ENCODE measurements at places on chromosomes 13 and 19.
A peak's percentile ranks its signal among the peaks of the same experiment; 100 is the strongest.

DNA sequence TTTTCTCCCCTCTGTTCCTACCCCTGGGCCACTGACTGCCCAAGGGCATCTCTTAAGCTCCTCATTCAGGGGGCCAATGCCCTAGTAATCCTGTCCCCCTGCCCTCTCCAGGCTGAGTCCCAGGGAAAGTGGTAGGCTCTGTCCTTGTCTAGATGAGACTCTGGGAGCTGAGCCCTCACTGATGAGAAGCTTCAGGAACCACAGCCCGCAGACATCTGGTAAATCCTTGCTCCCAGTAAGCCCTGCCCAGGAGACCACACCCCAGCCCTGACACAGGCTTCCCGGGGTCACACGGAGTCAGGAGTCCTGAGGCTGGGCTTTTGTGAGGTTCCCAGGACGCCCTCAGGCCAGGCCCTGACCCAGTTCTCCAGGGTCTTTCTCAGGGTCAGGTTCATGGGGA is 1.9 kb downstream of the CEACAM4 start:
- peak; percentile 32 for DNase-seq

DNA sequence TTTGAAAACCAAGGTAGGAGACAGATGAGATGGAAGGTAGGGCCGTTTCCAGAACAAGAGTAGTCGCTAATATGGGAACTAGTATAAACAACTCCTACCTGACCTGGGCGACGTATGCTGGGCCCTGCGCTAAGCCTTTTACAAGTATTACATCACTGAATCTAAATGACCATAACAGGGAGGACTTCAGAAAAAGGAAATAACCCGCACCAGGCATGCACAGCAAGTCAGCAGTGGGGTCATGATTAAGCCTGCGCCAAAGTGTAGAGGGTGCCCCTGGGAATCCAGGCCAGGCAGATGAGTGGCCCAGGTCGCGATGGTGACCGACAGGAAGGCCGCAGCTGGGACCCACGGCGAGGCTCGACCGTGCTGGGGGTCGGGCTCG is 613 bp downstream of the ATP13A1 start:
- DNase-seq = no peak

GRCh38 chr13:51311231-51311630 is 28.3 kb upstream of the SERPINE3 start:
- DNase-seq = no peak

DNA sequence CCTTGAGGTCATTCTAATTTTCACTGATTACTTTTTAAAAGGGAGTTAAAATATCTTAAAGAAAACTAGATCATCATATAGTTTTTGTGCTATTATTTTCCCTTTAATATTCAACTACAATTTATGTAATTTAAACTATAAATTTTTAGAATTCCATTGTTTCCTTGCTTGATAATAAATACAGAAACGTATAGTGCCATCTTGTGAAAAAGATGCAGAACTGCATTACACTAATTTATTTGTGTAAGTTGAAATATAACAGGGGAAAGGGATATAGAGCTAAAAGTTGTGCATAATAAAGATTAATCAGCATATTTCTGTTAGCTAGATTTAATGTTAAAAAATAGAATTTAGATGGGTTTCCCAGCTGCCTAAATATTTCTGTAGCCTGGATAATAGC is 61.5 kb upstream of the TDRD3 start:
- DNase-seq = no peak

GRCh38 chr13:73248711-73249580 is 190.1 kb downstream of the KLF5 start:
- DNase-seq = no peak

DNA sequence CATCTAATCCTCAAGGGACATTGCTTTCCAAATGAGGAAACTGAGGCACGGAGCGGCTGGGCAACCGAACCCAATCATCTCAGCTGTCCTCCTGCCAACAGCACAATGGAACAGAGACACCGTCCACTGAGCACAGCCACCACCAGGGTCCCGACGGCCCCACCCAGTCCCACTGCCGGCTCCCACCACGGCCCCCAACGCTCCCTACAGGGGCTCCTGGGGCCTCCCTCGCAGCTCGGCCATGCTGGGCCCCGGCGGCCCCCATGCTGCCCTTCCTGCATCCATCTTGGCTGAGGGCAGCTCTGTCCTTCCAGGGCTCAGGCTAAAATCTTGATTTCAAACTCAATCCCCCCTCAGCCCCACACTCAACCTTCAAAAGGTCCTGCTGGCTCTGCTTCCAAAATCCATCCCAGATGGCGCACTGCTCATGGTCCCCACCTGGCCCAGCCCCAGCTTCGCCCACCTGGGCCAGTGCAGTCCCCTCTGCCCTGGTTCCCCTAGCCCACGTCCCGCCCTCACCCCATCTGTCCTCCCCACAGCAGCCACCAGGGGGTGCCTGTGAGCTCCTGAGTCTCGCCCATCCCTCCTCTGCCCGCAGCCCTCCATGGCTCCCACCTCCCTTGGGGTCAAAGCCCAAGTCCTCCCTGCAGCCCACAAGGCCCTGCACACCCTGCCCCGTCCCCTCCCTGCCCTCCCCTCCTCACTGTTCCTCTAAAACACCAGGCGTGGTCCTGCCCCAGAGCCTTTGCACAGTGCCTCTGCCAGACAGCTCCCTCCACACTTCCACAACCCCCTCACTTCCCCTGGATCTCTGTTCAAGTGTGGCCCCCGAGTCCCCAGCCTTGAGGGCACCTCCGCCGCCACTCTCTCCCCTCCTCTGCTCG is 7.9 kb downstream of the PIP5K1C start:
- DNase-seq = no peak

GRCh38 chr19:48591021-48591420 is 15.5 kb upstream of the SPACA4 start:
- DNase-seq = no peak

DNA sequence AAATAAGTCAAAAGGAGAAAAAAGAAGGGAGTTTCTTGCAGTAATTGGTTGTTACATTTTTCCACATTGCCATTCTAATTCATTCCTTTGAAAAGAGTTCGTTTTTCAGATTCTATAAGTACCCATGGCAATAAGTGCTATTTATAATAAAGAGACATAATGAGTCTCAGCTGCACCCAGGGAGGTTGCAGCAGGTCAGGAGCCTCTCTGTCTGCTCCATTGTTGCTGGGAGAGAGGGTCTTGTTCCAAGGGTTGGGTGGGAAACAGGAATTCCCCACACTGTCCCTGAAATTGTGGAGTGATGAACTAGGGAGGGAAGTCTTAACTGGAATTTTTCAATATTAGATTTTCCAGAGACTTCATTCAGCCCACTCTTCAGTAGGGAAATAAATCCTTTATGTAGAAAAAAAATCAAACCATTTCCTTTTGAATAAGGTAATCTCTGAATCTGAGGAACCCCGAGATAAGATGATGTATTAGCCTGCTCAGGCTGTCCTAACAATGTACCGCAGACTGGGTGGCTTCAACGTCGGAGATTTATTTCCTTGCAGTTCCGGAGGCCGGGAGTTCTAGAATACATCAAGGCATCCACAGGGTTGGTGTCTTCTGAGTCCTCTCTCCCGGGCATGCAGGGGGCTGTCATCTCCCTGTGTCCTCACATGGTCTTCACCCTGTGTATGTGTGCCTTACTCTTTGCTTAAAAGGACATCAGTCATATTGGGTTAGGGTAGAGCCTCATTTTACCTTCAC is 342.7 kb upstream of the TMTC4 start:
- DNase-seq = no peak

- no peak for DNase-seq
Observed at GRCh38 chr13:109704771-109705635, 81.4 kb downstream of the IRS2 start.

DNA sequence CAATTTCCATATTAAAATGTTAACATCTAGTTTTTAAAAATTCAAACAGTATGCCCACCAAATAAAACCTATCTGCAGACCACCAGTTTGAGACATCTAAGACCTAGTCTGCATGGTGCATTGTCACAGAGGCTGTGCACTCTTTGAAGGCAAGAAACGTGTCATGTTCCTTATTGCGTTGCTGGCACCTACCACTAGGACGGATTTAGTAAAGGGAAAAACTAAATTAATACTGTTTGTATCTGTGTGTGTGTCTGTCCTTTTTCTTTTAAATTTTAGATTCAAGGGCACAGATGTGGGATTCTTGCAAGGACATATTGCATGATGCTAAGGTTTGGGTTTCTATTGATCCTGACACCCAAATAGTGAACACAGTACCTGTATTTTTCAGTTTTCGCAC is 481.4 kb downstream of the UQCRFS1 start:
- DNase-seq = no peak

DNA sequence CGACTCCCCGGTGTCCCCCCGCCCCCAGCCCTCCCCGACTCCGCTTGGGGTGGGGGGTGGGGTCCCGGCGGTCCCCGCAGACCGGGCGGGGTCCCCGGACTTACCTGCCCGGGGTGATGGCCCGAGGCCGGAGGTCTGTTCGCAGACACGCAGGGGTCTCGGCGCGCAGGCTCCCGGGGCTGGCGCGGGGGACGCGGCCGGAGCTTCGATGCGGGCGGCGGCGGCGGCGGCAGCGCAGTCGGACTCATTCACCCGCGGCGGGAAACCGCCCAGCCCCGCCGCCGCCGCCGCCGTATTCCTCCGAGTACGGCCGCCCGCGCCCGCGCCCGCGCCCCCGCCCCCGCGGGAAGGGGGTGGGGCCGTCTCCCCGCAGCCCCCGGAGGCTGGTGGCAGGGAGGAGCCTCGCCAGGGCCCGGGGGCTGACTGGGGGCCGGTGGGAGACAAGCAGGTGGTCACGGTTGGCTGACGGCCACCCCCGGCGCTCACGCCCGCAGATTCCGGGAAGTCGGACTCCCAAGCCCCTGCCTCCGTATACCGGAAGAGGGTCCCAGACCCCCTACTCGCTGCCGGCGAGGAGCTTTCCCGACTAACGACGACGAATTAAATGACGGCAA is at the start of gene C2CD4C:
Gene C2CD4C (minus strand): TSS at position 246 of the 614 bp plus-strand sequence. CDS start 786 bp downstream, outside the sequence.
- no peak for DNase-seq

GRCh38 chr13:43132257-43132656 is 108.9 kb downstream of the DNAJC15 start:
- DNase-seq = peak; percentile 56

DNA sequence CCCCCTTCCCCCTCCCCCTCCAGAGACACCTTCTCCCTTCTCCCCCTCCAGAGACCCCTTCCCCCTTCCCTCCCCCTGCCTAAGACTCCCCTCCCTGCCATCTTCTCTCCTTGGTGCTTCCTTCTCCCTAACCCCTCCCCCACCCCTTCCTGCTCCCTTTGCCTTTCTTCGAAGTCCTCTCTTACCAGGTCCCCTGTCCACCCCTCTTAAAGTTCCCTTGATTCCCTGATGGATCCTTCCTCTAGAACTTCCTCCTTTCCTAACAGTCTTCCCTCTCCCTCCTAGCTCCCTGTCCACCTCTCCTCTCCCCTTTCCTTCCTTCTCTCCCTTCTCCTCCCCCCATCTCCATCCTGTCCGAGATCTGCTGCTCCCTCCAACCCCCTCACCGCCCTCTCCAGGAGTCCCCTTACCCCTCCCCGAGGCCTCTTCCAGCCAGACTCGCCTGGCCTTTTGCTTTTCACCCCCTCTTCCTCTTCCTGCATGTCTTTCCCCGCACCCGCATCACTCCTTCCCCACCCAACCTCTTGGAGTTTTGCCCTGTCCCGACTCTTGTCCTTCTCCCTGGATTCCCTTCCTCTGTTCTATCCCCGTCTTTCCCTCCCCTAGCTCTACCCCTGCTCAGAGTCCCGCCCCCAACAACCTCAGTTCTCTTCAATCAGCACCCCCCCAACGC is 3.1 kb downstream of the TNFSF9 start:
- DNase-seq = no peak

- no peak for DNase-seq
Observed at GRCh38 chr19:24033963-24034342, 53.0 kb upstream of the ZNF254 start.

GRCh38 chr13:30022256-30022655 is 171.8 kb upstream of the UBL3 start:
- DNase-seq = no peak

DNA sequence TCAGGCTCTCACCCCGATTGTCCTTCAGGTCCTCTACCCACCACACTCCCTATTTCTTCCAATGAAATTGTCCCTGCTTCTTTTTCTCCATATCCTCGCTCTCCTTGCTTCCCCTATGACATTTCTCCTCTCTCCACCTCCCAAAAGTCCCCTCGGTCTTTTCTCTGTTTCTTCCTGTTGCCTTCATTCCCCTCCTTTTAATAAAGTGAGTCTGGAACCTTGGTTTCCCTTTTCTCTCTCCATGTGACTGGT is 676 bp upstream of the ZNF574 start:
- no peak for DNase-seq

DNA sequence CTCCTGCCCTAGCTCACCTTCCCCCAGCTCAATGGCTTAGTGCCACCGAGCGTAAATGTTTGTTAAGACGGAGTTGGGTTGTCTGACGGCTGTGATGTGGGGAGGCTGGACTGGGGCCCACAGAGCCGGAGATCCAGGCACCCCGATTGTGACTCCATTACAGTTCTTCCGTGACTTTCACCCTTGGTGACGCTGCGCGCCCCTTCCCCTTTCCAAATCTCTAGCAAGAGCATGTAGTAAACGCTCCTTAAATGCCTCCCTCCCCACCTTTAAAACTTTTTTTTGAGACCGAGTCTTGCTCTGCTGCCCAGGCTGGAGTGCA is 829 bp downstream of the REEP6 start:
- no peak for DNase-seq

DNA sequence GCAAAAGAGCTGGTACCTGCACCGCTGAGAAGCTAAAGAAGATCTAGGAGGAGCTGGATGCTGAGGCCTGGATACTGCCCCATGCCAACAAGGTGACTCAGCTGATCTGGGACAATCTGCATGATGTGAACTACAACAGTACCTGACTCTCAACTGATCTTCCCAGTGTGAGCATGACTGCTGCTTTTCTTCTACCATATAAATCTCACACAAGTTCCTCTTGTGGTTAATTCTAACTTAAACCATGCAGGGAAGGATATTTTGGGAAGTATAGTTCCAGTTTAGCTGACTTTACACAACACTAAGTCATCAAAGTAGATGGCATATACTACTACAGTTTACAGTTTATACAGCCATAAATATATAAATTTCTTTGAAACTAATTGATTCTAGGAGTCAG is 91.9 kb downstream of the SLAIN1 start:
- DNase-seq = no peak

DNA sequence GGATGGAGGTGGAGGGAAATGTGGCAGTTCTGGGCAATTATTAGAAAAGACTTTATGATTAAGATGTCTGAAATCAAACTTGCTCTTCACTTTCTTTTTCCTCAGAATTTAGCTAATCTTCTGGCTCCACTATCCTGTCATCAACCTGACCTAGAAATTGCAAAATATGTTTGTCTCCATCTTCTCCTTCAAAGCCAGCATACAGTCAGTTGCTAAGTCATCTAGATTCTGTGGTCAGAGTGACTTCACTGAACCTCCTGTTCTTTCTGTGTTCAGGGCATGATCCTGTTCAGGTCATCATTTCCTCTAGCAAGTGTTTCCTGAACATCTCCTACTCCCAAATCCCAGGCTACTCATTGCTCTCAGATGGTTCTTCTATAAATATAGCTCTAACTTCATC is 10.8 kb upstream of the CCNA1 start:
- no peak for DNase-seq

DNA sequence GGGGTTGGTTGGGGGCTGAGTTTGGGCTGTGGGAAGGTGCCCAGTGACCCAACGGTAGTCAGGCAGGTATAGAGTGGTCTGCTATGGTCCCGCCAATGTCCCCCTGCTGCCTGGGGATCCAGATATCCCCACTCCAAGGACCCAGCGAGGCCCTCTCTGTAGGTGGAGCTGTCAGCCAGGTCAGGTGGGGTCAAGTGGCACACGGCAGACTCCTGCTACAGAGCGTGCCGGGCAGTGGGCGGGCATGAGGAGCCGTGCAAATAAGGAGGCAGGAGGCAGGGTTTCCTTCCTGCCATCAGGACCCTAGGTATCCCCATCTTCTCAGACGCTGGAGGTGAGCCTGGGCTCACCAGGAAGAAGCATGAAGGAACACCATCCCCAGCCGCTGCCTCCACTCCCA is 14.9 kb downstream of the EVI5L start:
- no peak for DNase-seq

GRCh38 chr13:64369121-64369520 is 2861.0 kb downstream of the PCDH9 start:
- DNase-seq = no peak
